ENCODE measurements at places on chromosomes 5 and 9.

DNA sequence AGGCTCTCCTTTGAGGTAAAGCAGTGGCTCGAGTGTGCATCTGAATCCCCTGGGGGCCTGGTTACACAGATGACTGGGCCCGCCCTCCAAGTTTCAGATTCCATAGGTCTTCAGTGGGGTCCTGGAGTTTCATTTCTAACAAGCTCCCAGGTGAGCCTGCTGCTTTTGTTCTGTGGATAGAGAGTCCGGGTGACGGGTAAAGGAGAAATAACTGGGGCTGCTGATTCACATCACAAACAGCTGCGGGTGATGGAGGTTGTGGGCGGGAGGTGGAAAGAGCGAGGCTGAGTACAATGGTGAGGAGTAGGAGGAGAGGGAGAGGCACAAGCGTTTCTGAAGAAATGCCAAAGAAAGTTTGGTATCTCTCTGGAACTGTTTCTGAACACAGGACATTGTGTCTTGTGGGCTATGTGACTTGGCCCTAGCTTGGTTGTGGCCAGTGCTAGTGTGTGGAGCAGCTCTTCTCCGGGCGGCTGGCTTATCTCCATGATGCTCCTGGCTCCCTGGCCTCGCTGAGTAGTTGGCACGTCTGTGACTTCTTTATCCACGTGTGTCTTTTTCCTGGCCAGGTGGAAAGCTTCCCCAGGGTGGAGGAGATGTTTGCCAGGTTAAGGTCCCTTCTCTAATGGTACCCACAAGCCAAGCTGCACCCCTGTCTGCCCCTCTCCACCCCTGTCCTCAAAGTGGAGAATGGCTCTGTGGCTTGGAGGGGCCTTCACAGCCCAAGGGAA is 61.7 kb downstream of the HSPA4 start:
- no peak for DNase-seq

- no peak for DNase-seq
Observed at GRCh38 chr9:129695870-129696269, 30.4 kb downstream of the PRRX2 start.

GRCh38 chr5:109325456-109325855 is 84.3 kb downstream of the PJA2 start:
- no peak for DNase-seq

- no peak for DNase-seq
Observed at GRCh38 chr5:112960863-112961504, 15.6 kb upstream of the DCP2 start.

DNA sequence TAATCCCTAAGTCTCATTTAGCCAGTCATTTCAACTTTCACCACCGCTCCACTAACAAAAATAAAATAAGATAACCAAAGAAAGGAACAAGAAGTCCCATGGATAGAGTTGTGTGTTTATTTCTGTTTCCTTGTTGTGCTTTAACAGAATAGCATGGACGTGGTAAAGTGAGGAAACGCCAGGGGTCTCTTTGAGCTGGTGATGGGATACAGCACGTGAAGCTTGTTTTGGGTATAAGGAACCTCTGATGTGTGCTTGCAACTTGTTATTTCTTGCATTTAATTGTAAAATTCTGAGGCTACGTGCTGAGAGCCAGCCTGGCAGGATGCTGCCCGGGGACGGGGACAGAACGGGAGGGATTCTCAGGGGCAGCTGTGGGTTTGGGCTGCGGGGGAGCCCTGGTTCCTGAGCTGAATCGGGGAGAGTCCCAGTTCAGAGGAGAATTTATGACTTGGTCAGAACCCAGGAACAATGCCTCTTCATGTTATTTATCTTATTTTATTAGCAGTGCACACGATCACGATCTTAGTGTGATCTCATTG is 63.4 kb downstream of the ANKRD33B start:
- DNase-seq = no peak

DNA sequence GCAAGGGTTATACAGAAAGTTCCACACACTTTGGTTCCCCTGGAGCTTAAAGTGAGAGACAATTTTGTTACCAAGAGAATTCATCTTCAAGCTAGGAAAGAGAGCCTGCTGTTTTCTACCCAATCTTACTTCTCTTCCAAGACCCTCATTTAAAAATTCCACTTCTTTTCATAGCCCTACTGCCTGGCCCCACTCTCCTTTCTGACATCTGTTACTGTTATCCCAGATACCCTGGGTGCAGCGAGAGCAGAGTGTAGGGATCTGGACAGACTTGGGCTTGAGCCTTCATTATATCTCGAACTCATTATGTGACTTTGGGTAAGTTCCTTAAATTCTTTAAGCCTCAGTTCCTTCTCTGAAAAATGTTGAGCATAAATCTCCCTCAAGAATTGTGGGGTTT is 263.1 kb downstream of the ASTN2 start:
- DNase-seq = no peak

DNA sequence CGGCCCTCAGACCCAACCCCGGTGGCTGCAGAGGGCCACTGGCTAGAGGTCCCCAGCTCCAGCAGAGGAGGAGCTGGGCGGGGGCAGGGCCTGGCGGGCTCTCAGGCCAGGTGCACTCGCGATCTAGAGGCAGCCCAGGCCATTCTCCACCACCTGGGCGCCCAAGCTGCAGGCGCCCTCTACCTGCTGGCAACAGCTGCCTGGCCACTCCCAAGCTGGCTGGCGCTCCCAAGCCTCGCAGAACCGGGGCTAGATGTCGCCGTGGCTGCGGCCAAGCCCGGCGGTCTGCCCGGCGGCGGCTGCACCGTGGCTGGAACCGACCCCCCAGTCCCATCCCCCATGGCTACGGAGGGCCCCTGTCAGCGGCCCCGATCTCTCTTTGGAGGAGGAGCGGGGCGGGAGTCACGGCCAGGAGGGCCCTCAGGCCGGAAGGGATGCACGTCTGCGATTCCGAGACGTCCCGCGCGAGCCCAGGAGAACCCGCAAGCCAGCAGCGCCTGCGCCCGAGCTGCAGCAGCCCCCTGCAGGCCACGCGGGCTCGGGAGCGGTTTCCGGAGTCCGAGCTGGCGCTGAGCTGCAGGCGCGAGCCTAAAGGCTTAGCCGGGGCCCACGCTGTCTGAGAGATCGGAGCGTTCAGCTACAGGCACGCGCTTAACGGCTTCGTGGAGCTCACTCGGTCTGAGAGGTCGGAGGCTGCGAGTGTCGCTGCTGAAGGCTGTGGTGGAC is 44.3 kb upstream of the BICD2 start:
- DNase-seq = peak; percentile 17

GRCh38 chr9:81860581-81860980 is 67.6 kb upstream of the SPATA31D4 start:
- no peak for DNase-seq

DNA sequence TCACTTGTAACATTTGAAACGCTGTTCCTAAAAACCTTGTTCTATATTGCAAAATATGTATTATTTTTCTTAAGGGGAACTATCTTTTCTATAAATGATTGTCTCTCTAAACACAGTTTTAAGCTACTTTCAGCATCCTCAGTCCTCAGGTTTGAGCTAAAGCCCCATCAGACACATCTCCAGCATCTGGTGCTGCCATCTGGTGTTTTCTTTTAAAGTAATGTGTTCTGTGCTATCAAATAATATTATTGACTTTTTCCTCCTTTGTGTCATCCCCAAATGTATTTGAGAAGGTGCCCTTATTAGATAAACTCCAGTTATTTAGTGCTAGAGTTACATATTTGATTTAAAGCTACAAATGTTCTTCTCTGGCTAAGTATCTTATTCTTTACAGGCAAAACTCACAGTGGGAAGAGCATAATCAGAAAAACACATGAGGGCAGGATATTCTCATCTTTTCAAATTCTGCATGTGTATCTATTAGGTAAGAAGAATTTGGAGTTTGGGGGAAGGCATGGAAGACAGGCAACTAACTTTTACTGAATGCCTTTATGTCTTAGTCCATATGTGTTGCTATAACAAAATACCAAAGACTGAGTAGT is 27.5 kb downstream of the ZNF474 start:
- no peak for DNase-seq

DNA sequence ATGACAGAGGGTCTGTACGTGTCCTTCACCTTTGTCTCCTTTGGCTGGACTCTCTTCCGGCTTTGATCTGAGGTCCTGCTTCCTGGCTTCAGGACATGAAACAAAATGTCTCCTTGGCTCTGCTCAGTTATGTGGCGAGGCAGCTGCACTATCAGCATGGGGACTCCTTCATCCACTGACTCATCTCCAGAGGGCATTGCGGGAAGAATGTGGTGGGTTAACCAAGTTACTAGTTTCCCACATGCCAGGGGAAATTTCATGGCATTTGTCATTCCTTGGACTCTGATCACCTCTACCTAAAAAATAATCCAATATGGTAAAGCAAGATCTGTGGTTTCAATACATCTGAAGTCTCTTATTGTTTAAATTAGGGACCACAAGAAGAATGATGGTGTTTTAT is 259.7 kb downstream of the MED10 start:
- no peak for DNase-seq

- no peak for DNase-seq
Observed at GRCh38 chr5:152634586-152634985, 229.5 kb upstream of the NMUR2 start.

DNA sequence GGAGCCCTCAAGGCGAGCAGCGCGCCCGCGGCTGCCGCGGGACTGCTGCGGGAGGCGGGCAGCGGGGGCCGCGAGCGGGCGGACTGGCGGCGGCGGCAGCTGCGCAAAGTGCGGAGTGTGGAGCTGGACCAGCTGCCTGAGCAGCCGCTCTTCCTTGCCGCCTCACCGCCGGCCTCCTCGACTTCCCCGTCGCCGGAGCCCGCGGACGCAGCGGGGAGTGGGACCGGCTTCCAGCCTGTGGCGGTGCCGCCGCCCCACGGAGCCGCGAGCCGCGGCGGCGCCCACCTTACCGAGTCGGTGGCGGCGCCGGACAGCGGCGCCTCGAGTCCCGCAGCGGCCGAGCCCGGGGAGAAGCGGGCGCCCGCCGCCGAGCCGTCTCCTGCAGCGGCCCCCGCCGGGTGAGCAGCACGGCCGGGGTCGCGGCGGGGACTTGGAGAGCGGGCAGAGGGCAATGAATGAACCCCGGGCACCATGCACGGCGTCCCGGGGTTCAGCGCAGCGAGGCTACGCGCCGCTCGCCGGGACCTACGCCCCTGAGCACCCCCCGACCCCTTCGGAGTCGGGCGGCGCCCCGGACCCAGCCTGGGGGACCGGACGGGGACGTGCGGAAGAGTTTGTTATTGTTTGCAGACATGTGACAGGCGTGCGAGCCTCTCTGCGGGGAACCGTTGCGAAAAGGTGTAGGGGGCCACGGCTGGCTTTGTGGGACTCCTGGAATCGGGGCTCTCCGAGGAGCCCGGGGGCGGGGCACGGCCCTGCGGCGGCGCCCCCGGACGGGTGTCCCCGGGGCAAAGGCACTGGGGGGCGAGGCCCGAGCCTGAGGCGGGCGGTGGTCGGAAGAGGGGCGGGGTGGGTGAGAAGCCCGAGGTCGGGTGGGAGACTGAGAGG is 553 bp downstream of the MAP3K1 start:
- peak; percentile 17 for DNase-seq

- DNase-seq = no peak
Observed at GRCh38 chr9:12414514-12414913, 278.7 kb upstream of the TYRP1 start.

- DNase-seq = no peak
Observed at GRCh38 chr5:168714046-168714445, 134.9 kb upstream of the PANK3 start.

DNA sequence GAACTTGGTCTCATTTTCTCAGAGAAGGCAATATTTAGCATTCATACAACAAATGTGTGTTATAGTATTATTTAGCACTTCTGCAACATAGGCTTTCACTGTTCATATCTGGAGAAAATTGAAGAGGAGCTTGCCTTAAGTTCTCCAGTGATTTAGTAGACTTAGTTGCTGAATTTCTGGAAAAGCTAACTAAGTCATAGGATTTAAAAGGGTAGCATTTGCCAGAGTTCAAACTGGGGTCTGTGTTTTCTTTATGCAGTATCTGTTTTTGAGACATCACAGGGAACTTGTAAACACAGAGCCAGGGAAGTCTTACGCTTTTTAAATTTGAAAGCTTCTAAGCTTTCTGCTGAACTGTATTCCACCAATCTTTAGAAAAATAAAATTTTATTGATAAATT is 8.7 kb upstream of the PCSK5 start:
- DNase-seq = no peak

- no peak for DNase-seq
Observed at GRCh38 chr5:126848253-126848652, 71.3 kb downstream of the LMNB1 start.

GRCh38 chr5:39400713-39401578 is 23.8 kb downstream of the DAB2 start:
- DNase-seq = no peak

- DNase-seq = no peak
Observed at GRCh38 chr9:8361364-8361763, 561.8 kb upstream of the DMAC1 start.

DNA sequence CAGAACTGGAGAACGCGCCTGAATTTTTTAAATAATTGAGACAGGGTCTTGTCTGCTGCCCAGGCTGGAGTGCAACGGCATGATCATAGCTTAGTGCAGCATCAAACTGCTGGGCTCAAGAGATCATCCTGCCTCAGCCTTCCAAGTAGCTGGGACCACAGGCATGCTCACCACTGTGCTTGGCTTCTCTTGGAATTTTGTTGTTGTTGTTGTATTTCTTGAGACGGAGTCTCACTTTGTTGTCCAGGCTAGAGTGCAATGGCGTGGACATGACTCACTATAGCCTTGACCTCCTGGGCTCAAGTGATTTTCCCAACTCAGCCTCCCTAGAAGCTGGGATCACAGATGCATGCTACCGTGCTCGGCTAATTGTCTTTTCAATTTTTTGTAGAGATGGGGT is 58.4 kb upstream of the DAB2IP start:
- no peak for DNase-seq

- DNase-seq = no peak
Observed at GRCh38 chr5:38045446-38045845, 205.6 kb upstream of the GDNF start.

DNA sequence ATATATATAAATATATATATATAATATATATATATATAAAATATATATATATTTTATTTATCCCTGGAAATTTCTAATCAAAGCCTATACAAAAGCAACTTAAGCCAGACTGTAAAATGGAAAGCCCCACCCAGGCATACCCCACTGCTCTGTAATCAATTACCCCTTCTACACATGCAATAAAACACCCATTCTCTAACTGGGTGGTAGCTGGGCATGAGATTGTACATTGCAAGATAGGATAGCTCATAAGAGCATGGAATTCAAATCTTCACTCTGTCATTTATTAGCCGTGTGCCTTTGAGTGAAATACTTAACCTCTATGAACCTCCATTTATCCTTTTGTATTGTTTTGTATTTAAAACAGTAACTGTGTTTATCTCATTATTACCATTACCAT is 405.3 kb upstream of the SLC30A5 start:
- no peak for DNase-seq

GRCh38 chr5:69444127-69444754 is 29.3 kb downstream of the MARVELD2 start:
- no peak for DNase-seq

DNA sequence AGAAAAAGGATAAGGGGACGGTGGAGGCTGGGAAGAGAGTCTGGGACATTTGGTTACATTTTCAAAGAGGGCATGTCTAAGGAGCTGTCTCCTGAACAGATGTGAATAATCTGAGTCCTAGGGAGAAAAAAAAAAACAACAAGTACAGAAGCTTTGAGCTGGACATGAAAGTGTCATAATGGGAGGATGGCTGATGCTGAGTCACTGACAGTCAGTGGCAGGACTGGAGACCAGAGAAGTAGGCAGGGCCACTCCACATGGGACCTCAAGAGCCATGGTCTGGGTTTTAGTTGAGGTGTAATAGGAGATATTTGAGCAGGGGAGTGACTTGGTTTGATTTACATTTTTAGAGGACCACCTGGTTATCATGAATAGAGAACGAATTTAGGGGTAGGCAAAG is 70.6 kb downstream of the DPYSL3 start:
- DNase-seq = no peak

GRCh38 chr9:88694625-88695024 is 159.6 kb downstream of the NXNL2 start:
- DNase-seq = no peak

Data from effector CD4-positive, alpha-beta T cell (primary cell).